ENCODE measurements at places on chromosomes 13 and 19.

DNA sequence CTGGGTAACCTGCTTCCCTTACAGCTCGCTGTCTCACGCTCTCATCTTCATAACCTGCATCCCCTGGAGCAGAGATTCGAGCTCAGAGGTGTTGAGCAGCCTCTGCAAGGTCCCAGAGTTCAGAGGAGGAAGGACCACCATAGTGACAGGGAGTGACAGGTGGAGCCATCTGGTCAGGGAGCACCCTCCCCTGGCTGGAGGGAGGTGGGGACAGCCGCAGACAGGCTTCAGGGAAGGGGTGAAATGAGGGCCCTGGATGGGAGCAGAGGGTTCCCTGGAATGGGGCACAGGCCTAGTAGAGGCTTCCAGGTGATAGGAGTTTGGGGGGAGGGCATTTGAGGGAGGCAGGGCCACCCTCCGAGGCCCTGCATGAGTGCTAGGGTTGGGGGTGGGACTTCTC lies 82.1 kb downstream of the ZNF429 start:
- DNase-seq: no peak

DNA sequence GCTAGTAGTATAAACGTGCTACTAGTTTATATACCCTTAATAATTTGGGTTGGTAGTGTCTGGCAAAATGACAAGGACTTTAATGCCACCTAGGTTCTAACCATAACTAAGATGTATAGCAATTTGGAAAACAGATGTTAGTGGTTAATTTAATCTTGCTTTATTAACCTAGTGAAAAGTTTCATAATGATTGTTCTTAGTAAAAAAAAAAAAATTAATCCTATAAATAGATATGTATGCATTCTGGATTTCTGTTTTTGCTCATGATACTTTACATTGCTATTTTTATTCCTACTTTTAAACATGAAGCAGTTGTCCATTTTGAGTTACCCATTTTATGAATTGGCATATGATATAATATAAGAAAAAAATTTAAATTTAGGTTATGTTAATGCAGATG lies 36.3 kb downstream of the DGKH start:
- DNase-seq: no peak

- DNase-seq: no peak
Measured at GRCh38 chr19:4010808-4011110, 3.2 kb downstream of the PIAS4 start.

GRCh38 chr19:4732680-4733114 lies 9.1 kb upstream of the DPP9 start:
- no peak for DNase-seq

DNA sequence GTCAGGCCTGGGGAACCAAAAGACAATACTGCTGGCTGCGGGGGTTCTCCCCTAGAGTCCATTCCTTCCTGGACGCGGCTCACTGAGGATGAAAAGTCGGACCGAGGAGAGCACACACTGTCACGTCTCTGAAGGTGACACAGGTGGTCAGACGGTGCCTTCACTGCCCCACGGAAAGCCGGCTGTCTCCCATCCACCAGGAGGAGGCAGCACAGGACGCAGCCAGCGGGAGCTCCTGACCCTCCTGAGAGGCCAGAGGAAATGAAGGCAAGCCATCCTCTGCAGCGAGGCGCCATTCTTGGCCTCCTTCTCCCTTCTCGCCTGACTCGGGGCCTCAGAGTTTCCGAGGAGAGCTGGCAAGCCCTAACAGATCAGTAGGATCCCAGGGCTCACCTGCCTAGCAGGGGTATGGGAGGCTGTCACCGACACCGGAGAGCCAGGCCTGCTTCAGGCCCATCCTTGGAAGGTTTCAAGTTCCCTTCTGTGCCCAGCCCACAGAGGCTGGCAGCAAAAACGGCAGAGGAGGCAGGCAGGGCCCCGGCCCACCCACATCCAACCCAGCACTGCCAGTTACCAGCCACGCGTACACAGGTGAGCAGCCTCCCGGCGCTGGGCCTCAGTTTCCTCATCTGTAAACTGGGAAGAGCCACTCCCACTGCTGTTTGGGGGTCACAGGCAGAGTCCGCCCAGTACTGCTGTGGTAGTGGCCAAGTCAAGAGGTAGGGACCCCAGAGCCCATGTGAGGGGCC lies 4.5 kb downstream of the REXO1 start:
- no peak for DNase-seq
